Suprapubic skin (tissue), 4 donors: ENCODE measurements at places on chromosomes 7 and 10.

DNA sequence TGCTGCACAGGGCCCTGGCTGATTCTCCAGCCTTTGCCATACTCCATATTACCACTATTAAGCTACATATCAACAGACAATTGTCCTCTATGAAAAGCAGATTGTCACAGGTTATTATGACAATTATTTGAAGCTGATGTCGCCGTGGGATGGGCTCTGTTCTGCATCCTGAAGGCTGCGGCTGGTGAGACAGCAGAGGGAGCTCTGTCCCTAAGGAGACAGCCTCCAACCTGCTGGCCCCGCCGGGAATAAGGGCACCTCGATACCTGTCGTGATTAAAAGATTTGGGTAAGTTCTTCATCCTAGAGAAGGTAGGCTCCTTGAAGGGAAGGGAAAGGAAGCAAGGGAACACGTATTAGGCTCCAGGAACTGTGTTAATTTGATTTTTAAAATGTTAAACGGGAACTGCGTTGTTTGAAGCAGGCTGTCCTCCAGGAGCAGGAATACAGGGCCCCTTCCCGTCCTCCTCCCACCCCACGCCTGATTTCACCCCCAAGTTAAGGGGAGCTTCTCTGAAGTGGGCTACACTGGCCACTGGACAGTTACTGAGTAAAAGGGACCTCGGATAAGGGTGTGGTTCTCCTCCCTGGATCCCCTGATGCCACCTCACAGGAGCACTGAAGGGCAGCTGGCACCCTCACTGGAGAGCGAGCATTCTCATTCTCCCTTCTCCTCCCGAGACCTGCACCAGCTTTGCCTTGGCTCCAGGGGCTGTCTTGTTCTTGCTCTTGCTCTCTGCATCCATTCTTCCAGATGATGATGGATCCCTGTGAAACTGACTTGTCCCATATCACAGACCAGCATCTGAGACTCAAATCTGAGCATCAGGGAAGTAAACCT, 11.8 kb upstream of the TIAL1 start:
- no peak for DNase-seq

DNA sequence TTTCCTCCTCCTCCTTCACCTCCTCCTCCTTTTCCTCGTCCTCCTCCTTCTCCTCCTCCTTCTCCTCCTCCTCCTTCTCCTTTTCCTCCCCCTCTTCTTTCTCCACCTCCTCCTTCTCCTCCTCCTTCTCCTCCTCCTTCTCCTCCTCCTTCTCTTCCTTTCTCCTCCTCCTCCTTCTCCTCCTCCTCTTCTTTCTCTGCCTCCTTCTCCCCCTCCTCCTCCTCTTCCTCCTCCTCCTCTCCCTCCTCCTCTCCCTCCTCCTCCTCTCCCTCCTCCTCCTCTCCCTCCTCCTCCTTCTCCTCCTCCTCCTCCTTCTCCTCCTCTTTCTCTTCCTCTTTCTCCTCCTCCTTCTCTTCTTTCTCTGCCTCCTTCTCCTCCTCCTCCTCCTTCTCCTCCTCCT, 13.6 kb downstream of the PLXNA4 start:
- DNase-seq: no peak

DNA sequence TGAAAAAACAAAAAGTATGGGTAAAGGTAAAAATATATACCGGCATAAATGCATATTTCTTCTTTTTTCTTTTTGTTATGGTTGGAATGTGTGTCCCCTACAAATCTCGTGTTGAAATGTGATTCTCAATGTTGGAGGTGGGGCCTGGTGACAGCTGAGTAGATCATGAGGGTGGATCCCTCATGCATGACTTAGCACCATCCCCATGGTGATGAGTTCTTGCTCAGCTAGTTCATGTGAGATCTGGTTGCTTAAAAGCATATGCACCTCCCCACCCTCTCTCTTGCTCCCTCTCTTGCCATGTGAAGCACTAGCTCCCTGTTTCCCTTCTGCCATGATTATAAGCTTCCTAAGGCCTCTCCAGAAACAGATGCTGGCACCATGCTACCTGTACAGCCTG, 93.3 kb downstream of the HYCC1 start:
- DNase-seq: no peak

DNA sequence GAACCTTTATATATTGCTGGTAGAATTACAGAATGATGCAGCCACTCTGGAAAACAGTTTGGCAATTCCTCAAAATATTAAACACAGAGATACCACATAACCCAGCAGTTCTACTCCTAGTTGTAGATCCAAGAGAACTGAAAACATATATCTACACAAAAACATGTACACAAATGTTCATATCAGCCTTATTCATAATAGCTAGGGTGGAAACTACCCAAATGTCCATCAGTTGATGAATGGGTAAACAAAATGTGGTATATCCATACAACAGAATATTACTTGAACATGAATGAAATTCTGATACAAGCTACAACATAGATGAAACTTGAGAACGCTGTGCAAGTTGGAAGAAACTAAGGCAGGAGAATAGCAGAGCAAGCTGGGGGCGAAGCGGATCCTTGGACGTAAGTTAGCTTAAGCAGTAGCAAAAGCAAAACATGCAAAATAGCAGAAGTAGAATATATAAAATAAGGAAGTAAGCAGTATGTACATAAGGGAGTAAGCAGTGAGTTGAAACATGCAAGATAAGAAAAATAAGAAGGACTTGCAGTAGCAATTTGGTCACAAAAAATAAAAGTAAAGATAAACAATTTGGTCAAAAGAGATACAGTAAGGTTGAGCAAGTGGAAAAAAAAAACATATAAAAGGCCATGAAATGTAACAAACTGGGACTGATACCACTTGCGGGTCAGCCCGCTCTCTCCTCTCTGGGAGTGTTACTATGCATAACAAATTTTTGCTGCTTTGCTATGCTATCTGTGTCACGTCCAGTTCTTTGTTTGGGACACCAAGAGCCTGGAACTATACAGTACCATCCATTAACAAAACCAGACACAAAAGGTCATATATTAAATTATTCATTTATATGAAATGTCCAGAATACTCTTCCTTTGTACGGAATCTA, 18.0 kb upstream of the HILPDA start:
- DNase-seq: no peak

DNA sequence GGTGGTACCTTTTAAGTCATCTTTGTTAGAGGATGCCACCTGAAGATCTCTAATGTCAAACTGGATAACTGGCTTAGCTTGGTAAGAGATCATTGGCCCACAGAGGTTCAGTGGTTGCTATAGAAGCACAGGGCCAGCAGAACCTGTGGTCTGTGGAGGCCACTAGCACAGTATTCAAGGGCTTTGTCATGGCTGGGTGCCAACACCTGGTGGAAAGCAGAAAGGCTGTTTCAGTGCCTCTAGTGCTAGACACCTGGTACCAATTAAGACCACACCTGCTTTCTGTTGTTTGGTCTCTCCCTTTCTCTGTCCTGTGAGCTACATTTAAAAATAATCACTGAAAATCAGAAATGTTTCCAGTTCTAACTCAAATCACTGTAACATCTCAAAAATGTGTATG, 10.0 kb upstream of the PCGF5 start:
- no peak for DNase-seq

DNA sequence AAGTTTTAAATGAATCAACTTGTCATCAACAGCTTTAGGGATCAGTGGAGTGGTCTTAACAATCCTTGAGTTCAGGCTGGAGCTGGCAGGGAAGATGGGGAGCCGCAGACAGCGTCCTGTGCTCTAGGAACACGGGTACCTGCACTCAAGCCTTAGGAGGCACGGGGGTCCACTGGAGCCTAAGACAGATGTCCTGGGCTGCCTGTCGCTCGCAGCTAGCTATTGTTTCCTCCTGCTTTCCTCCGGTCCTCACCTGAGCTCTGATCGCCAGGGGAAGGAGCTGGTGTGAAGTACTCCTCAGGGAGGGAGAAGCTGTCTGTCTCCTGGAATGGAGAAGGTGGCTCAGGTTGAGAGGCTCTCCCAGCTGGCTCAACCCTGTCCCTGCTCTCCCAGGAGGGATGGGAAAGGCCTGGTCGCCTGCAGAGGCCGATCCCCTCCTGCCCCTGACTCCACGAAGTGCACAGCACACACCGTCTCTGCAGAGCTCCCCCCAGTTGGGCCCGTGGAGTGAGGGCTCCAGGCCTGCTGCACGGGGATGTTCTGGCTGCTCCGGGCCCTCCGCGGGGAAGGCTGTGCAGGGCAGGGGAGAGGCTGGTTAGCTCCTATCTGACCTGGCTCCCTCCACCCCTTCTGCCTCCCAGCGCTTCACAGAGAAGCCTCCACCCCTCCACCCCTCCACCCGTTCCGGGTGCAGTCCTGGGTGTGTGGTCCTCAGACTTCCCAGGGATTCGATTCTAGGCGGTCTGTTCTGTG, 14.5 kb upstream of the PYROXD2 start:
- DNase-seq: no peak

GRCh38 chr10:60040014-60040662, 133.8 kb upstream of the CCDC6 start:
- DNase-seq: no peak

DNA sequence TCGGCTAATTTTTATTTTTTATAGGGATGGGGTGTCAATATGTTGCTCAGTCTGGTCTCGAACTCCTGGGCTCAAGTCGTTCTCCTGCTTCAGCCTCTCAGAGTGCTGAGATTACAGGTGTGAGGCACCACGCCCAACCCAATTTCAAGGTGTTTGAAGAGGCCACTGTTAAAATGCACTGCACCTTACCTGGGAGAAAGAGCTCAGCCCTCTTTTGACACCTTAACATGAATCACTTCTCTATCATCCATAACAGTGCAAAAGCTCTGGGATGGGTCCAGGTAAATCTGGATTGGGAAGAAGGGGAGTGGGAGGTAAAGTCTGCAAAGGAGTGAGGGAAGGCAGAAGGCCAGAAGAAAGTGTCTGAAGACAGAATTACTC, 557 bp upstream of the ZNF282 start:
- DNase-seq: no peak

DNA sequence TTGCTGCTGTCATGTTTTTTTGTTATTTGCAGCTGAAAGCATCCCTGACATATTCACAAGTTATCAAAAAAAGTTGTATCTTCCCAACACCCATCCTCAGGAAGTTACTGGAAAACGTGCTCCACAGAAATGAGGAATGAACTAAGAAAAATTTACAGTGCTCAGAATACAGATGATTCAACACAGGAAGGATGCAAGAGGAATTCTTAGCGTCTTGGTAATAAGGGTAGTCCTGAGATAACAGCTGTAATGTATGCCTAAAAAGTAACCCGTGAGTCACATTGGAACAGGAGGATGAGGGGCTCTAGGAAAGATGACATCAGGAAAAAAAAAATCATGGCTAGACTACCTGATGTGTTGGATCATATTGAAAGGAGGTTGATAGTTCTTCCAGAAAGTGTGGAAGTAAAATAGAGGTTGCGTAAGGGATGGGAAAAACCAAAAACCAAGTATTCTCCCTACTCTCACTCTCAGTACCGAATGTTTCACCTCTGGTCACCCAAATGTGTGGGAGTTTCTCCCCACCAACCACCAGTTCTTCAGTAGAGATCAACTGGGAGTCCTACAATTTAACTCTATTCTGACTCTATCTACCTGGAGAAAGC, 3.9 kb downstream of the ADAM12 start:
- no peak for DNase-seq

DNA sequence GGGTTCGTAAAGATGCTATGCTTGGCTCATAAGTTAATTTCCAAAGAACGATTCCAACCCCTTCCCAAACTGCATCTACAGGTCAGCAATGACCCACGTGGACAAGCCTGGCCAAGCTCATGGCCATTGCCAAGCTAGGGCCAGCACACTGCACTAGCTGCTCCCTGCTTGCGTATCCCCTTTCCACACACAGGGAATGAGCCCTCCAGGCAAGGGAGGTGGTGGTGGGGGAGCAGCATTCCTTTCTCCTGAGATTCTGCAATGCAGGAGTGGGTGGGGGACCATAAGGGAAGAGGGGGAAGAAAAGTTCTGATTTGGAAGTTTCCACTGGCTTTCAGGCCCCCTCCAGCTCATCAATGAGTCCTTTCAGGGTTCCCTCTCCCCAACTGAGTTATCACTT, 56.0 kb downstream of the SH3PXD2A start:
- no peak for DNase-seq

DNA sequence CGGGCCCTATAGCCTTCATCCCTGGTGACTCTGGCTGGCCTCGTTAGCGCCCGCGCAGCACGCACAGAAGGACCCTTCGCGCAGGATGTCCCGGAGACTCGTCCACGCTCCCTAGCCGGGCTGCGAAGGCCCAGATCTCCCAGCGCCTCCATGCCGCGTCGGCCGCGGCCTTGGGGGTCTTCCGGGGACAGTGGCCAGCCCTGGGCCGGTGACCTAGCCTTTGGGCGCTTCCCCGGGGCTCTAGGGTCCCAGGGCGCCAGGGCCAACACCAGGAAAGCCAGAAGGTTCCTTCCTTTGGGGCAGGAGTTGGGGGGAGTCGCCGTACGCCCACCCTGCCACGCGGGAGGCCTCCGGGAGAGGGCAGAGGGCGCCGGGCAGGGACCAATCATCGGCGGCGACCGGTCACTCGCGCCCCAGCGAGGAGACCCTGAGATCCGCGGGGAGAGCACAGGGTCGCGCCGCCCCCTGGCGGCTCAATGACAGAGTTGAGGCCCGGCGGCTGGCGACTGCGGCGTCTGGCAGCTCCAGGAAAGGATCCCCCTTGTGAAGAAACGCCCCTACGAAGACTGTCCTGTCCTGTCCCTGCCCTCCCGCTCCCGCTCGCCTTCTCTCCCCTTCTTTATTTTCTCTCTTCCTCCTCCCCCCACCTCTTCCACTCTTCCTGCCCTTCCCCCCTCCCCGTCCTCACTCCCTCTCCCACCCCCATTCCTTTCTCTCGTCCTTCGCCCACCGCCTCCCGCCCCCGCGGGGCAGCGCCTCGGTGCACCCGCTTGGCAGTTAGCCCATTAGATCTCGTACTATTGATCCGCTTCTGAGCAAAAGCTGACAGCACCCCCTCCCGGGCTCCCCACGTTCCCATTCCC, 62.3 kb upstream of the LBX1 start:
- no peak for DNase-seq

DNA sequence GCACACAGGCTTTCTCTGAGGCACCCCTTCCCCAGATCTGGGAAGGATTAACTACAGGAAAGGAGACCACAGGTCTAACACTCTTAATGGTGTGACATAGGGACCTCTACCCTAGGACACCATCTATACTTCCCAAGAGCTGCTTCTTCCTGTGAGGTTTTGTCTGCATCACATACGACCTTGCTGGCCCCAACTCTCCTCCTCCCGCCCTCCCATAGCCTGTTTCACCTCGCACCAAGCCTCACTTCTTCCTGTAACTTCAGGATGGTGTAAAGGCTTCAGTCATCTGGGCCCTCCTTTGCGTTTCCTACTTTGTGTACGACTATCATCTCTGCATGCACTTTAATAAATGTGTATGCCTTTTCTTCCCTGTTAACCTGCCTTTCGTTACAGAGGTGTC, 274.3 kb downstream of the KLF6 start:
- DNase-seq: no peak

DNA sequence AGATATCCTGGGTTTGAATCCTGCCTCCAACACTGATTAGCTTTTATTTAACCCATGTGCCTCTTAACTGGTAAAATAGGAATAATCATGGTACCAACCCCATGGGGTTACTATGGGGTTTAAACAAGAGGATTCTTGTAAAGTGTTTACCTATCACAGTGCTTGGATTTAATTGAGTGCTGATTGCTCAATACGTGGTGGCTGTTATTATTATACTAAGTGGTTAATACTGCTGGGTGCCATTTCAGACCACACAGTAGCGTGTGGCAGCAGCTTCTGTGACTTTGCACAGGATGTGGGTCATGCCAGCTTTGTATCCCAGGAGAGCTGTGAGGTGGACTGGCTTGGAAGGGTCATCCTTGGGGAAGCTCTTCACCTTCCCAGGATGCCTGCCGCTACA, 177.2 kb downstream of the SEC23IP start:
- no peak for DNase-seq
